ENCODE measurements at places on chromosomes 5 and 9.

DNA sequence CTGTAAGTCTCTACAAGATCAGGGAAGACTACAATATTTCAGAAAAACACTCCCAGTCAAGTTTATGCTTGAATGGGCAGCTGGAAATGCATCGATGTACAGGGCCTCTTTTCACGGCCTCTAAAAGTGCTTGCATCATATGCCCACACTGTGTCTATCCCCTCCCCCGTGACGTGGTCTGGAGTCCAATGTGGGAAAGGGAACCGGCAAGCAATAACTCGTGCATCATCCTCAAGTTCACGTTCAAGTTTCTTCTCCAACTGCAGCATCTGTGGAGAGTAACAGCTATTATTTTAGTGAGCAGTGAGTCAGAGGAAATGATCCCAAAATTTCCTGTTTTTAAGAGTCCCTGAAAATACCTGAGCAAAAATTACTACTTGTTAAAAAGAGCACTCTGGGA lies 22.3 kb downstream of the ATPSCKMT start:
- DNase-seq, result no peak

- DNase-seq, result no peak
Observed at GRCh38 chr9:108703429-108703828, 152.4 kb downstream of the ACTL7B start.

GRCh38 chr9:2740616-2741015 lies 23.3 kb downstream of the KCNV2 start:
- DNase-seq, result no peak

GRCh38 chr5:95022967-95023695 lies 261.8 kb downstream of the MCTP1 start:
- DNase-seq, result no peak
